Nephron progenitor cell (in vitro differentiated cells): ENCODE measurements at places on chromosomes 6 and 20.

GRCh38 chr6:47130086-47130485, 88.0 kb upstream of the ADGRF1 start:
- DNase-seq: no peak

GRCh38 chr6:35228481-35228880, 14.7 kb downstream of the SCUBE3 start:
- DNase-seq: no peak

- DNase-seq: no peak
Measured at GRCh38 chr6:45310118-45310788, 17.9 kb upstream of the RUNX2 start.

GRCh38 chr6:166173281-166173951, 5.8 kb upstream of the TBXT start:
- DNase-seq: peak; percentile 46

DNA sequence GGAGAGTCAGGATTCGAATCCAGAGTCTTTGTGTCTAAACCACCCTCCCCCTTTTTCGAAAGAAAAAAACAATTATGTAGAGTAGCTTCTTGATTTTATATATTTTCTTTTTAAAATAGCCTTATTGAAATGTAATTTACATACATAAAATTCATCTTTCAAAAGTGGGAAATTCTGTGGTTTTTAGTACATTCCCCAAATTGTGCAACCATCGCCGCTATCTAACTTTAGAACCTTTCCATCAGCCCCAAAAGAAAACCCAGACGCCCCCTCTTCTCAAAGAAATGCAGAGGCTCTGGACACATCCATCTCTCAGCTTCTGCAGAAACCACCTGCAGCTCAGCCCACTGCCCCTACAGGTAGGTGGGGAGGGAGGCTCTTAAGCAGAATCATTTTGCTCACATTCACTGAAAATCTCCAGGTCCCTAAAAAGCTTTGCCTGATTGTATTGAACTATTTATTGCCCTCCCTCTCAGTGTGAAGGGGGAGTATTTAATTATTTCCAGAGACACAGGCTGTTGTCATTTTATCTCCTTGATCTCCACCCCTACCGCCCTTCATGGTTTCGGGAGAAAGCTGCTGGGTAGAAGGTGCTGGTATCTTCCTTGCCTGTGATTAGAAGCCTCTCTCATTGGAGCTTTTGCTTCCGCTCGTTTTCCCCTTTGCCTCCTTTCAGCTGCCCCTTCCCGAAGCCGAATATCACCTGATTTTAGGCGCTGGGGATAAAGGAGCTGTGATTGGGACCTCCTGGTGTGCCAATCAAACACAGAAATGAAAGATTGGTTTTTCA, 68.7 kb upstream of the KCNG1 start:
- no peak for DNase-seq

- no peak for DNase-seq
Measured at GRCh38 chr6:617456-618100, 39.3 kb downstream of the HUS1B start.

DNA sequence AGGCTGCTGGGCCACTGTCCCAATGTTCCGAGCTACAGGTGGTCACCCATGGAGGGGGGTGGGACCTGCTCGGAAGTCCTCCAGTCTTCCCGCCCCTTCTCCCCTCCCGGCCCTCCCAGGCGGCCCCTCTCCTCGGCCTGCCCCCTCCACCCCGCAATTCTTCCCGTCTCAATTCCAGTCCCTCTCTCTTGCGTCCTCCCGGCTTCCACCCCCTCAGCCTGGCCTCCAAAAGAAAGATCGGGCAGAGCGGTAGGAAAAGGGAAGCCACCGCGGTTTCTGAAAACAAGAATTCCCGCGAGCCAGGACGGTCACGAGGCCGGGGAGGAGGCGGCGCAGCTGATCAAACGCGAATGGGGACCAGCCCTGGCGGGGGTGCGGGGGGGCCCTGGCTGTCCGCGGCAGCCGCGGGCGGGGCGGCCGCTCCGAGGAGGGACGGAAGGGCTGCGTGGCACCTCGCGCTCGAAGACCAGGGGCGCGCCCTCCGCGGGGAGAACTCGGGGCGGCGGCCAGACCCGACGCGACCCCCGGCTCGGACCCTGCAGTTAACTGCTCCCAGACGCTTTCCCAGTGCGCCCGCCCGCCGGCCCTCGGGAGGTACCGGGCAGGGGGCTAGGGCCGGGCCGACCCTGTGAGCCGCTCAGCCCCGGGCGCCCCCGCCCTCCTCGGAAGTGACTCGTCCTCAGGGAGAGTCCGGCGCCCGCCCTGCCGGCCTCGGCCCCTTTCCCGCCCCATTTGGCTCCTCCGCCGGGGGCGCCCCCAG, 1.0 kb downstream of the PXDC1 start:
- peak; percentile 58 for DNase-seq

DNA sequence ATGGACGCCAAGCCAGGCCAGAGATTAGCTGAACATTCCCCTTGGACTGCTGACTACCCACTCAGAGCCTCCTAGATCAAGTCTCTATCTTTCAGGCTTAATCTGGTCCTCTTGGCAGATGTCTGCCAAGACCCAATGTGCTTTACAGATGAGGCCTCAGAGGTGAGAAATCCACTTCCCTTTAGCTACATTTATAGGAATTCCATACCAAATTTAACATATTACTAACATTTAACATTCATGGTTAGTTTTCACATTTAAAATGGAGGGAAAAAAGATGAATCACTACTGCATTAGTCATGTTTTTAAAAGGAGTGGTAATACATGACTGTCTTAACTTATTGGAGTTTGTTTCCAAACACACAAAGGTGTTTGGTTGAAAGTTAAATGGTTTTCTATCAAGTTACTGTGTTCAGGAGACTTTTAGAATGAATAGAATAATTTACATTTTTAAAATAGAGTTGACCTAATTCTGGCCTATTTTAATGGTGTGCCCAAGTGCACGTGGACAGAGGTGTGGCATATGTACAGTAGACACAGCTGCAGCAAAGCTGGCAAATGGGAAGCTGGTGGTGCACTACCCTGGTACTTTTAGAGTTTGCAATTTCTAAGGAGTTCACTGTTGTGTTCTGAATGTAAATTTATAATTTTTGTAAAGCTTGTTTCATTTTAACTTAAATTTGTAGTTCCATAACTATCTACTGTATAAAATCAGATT, 41.9 kb upstream of the CALHM6 start:
- DNase-seq: no peak

- no peak for DNase-seq
Measured at GRCh38 chr6:25278261-25278913, 787 bp upstream of the CARMIL1 start.

DNA sequence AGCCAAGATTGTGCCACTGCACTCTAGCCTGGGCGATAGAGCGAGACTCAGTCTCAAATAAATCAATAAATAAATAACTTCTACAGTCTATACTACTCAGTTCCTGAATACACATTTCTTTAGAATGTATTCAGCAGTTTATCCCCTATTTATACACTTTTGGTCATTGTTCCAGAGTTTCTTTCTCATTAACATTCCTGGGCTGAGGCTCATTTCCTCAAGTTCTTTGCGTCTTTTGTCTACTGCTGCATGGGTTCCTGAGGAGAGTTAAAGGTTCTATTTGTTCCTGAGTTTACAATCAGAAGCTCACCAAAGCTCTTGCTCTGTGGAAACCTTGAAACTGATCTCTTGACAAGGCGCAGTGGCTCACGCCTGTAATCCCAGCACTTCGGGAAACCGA, 37.7 kb upstream of the SASH1 start:
- no peak for DNase-seq

DNA sequence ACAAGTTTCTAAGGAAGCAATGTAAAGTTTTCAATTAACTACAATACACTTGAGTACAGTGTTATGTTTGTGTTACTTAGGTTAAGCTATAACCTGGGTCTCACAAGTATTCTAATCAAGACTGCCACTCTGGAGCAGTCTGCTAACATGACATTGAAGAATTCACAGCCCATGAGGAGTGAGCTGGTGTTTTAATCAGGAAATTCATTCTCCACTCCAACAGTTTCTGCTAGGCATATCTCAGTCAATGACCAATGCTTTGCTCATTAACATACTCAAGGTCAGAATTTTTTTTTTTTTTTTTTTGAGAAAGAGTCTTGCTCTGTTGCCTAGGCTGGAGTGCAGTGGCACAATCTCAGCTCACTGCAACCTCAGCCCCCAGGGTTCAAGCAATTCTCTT, 59.6 kb upstream of the SAMHD1 start:
- DNase-seq: no peak

DNA sequence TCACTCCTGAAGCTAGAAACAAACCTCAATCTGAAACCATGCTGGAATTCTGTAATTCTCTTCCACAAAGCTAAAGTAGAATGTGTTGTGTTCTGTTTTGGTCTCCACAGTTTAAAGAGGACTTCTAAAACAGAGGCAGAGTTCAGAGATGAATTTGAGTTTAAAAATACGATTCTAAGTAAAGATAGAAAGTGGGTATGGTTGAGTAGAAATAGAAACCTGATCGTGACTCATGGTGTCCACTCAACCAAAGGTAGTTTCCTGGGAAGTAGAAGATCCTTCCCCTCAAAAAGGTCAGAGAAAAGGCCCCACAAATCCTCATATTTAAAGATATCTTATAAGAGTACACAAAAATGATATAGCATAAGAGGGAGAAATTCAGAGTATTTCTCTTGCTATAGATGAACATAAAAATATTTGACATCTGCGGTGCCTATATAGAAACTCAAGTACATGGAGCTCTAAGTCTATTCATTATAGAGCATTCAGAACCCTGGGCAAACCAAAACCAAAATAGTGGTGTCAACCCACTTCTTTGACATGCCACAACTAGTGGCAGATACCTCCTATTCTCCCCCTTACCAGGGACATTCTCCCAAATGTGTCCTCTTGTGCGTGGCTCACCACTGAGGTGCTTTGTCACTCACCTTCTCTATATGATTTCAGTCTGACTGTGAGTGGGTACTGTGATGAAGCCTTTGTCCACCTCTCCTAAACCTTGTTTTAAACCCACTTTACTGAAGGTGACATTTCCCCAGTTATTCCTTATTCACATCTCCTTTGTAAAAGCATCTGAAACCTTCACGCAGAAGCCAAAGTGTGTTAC, 84.5 kb downstream of the PLCB1 start:
- no peak for DNase-seq
